Stimulated activated CD4-positive, alpha-beta T cell treated with anti-CD3 and anti-CD28 coated beads, Interleukin-4, amount 100 ng/mL, for 4 hours (primary cell): ENCODE measurements at places on chromosomes 7 and 10.

DNA sequence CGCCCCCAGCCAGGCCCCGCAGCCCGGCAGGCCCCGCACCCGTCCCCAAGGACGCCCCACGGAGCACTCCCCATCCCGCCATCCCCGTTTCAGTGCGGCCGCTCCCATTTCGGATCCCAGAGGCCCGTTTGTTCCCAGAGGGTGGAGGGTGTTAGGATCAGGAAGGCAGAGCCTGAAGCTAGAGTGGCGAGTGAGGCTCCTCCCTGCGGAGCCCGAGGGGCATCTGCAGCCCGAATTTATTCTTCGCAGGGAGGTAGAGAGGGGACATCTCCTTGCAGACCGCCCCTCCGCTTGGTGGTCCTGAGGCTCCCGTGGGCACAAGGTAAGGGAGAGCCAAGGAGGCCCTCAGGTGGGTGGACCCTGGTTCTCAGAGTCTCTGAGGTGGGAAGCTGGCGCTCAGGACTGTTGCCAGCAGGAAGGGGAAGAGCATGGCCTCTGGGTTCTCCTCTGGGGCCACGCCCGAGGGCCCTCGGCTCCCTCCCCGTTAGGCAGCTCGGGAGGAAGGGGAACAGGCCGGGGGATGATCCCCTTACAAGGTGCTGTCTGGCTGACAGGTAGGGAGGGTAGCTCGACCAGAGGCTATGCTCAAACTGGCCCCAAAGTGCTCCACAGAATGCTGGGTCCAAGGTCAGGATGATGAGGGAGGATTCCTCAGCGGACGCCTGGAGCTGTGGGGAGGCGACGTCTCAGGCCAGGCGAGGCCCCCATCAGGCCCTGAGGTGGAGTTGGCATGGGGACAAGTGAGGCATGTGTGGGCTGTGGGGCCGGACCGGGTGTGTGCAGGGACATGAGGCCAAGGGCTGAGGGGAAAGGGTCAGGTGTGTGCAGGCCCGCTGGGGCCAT is 17.4 kb downstream of the POLL start:
- no peak for DNase-seq

DNA sequence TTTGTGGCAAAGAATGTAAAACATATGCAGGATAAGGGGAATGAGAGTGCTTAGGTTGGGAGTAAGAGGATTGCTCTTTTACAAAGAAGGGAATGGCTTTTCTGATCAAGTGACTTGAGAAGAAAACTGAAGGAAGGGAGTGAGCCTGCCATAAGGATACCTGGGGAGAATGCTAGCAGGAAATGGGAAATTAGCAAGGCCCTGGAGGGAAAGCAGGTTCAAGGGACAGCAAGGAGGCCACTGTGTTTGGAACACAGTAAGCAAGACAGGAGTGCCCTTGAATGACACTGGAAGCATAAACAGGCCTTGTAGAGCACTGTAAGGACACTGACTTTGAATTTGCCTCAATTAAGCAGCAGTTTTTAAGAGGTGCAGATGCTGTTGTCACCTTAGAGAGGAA is 1069.9 kb downstream of the DNAJB9 start:
- DNase-seq = no peak

- DNase-seq = no peak
Measured at GRCh38 chr7:123580406-123581161, 21.0 kb upstream of the ASB15 start.

DNA sequence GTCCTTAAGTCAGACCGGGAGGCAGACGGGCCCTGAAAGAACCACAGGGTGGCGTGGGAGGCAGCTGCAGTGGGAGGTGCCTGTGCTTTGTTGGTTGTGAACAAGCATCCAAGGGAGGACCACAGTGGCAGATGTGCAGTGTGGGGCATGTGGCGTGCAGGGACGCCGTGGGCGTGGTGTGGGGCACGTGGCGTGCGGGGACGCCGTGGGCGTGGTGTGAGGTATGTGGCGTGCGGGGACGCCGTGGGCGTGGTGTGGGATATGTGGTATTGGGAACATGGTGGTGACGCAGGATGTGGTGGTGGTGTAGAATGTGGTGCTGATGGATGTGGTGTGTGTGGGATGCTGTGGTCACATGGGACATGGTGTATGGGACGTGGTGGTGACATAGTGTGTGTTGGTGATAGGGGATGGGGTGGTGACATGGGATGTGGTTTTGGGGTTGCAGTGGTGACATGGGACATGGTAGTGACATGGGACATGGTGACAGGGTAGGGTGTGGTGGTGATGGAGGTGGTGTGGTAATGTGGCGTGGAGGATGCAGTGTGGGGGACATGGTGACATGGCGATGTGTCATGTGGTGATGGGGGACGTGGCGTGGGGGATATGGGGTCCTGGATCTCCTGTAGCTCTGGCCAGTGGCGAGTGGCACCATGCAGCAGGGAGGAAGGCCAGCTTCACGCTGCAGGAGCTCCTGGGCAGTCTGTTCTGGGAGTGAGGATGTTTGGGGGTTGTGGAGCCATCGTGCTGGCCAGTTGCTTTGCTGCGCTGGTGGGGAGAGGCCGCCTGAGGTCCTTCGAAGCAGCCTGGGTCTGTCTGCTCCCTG is 78.8 kb downstream of the INPP5A start:
- DNase-seq = peak; percentile 25

- no peak for DNase-seq
Measured at GRCh38 chr10:84310470-84310869, 17.9 kb upstream of the CCSER2 start.

GRCh38 chr10:83764666-83765065 is 374.6 kb upstream of the GHITM start:
- DNase-seq = no peak

GRCh38 chr7:155988416-155988815 is 176.2 kb upstream of the SHH start:
- DNase-seq = no peak
